ENCODE measurements at places on chromosomes 1 and 21.

- DNase-seq = no peak
Observed at GRCh38 chr1:42081475-42081874, 71.7 kb upstream of the GUCA2B start.

DNA sequence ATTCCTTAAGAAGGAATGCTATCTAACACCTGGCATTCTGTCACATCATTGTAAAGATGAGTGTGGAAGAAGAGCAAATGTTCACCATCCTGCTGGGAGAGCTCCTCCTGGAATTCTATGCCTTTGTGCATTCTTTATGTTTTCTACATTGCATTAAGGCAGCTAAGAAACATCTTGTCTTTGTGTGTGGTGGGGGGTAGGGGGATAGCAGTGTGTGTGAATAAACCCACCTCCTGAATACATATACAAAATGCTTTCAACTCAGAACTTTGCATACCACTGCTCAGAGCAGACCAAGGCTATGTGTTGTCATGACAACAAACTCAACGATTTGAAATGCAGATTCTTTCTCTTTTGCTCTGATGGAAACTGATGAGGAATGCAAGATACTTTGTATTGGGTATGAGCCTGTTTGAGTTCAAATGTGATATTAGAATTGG is 193.6 kb upstream of the KAZN start:
- DNase-seq = no peak

DNA sequence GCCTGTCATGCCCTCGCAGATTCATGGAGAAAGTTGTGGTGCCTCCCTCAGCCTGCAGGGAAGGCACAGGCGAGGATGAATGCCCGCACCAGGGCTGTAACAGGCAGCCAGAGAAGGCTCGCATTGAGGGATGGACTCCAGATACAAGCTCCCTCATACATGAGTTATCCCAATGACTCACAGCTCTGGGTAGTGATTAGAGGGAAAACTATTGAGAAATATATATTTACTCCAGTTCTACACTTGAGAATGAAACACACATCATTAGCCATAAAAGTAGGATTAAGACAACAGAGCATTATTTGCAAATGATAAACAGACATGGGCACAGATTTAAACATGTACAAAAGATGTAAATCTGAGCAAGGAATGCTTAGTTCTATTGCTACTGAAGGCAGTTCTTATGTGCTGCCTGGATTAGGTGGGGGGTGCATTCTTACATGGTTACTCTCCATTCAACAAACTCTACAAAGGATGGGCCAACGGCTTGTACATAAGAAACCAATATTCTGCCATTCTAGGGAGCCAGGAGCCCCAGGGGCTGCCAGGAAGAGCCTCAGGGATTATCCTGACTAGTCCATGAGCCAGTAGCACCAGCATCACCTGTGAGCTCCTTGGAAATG is 97.9 kb downstream of the CSMD2 start:
- no peak for DNase-seq

DNA sequence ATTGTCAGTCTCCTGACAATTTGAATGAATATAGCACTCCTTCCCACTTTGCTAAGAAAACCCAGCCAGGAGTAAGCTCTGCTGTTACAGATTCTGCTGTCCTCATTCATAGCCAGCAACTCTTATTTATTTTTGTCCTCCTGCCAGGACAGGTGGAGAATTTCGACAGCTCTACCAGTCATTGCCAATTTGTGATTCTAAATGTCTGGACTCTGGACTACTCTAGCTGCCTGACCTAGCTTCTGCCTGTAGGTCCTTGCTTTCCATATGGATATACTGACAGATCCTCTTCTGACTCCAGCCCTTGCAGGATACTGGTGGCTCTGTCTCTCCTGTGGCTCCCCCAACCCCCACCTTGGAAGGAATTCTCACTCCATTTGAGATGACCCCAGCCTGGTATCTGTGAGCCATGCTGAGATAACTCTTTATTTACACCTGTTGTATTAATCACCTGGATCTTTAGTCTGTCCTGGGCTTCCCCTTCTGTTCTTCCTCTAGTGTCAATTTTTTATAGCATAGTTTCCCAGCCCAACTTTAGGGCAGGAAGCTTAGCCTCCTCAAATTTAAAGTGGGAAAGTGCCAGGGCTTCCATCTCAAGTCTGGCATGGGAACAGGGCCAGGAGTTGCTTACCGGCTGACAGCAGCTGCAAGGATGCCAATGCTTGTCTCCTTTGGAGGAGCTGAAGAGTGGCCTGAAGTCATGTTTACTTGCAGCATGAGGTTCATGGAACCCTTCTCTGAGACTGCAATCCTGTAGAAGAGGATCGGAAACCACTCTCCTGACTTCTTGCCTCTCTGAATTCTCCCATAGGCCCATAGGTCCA is 6.7 kb downstream of the PM20D1 start:
- DNase-seq = no peak

- DNase-seq = no peak
Observed at GRCh38 chr1:118184739-118185083, 317 bp downstream of the SPAG17 start.

GRCh38 chr1:150387200-150387599 is 23.3 kb downstream of the RPRD2 start:
- DNase-seq = no peak

- DNase-seq = no peak
Observed at GRCh38 chr1:53657531-53657805, 81.5 kb downstream of the GLIS1 start.

DNA sequence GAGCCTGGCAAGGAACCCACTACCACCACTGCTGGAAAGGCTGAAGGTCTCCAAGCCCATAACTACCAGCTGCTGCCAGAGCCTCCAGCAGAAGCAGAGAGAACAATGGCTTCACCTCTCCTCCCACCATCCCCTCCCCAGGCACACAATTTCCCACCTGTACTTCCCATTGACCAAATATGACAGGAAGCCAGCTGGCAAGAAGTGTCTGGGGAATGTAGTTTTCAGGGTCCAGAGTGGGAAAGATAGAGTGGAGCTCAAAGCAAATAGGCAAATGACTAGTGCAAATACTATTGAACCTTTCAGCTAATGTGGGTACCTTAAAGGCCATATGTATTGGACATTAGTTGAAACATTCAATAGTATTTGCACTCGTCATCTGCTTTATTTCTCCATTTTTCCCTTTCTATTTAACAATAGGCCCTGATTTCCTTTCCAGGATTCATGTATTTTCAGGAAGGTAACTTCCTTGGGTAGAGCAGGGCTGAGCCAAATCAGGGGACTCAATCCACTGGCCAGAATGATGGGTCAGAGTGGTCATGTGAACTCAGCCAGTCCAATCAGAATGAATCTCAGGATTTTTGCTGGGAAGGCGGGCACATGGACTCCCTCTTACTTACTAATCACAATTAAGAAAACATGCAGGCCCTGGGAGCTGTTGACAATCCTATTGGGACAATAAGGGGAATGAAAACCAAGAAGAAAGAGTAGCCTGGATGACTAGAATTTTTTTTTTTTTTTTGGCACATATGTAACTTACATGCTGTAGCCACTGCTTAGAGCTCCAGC is 12.1 kb upstream of the NFYC start:
- no peak for DNase-seq

DNA sequence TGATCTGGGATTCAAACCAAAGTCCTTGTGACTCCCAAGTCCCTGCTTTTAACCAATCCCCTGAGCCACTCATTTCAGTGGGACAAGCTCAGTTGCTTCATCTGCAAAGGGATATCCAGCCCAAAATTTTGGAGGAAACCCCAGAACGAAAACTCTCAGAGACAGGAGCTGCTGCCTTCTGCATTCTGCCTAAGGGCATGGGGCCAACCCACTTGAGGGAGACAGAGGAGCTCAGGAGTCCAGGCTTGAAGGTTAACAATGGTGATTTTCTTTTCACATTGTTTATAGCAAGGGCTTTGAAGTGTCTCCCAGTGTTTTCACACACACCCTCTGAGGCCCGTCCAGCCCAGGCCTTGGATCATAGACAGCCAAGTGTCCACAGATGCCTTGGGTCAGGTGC is 148.1 kb upstream of the CTTNBP2NL start:
- DNase-seq = no peak

DNA sequence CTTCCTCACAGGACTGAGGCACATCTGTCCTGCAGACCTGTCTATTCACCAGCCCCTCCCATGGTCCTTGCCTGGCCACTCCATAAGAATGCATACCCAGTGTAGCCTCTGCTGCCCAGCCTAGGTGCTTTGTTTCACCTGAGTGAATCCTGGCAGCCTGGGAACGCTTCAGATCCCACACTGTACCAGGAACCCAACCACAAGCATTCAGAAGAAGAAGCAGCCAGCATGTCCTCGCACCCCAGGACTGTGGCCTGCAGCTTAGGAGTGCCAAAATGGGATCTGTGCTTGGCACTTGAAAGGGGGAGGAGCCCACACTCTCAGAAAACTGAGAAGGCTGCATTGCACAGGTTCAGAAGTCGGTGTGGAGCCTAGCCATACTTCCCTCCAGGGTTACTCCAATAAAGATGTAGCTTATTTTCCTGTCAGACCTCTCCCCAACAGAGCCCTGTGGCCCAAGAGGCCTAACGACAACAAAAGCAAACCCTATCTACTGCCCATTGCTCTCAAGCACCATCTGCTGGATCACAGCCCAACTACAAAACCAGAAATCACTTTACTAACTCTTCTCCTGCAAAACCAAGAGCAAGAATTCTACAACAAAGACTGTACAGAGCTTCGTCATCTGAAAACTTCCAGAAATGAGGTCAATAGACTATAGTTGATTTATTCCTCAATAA is 923.1 kb upstream of the NEGR1 start:
- DNase-seq = no peak

GRCh38 chr1:20978413-20978812 is 191.3 kb upstream of the HP1BP3 start:
- DNase-seq = no peak

- DNase-seq = no peak
Observed at GRCh38 chr1:6267686-6268322, 6.9 kb upstream of the GPR153 start.

GRCh38 chr1:27561124-27561899 is 42.6 kb downstream of the AHDC1 start:
- DNase-seq = no peak

DNA sequence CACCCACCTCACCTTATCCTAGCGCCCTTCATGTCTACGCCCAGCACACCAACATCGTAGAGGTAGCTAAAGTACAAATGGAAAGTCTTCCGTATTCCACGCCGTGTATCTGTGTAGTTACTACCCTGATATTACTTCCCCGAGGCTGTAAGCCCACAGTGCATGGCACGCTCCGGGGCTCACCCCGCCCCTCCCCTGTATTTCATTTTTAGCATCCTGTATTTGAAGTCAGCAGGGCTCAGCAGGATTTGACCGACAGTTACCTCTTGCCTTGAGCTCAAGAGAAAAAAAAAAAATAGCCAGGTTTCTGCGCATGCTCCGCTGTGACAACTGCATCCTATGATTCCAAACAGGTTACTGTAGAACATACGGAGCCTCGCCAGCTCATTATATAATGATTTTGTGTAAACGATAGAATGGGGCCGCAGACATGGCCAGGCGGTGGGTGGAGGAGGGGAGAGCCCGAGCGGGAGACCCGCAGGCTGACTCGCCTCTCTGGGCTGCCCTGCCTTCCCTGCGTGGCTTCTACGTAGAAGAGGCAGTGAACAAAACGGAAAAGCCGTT is 1.3 kb downstream of the ABCG1 start:
- DNase-seq = no peak

DNA sequence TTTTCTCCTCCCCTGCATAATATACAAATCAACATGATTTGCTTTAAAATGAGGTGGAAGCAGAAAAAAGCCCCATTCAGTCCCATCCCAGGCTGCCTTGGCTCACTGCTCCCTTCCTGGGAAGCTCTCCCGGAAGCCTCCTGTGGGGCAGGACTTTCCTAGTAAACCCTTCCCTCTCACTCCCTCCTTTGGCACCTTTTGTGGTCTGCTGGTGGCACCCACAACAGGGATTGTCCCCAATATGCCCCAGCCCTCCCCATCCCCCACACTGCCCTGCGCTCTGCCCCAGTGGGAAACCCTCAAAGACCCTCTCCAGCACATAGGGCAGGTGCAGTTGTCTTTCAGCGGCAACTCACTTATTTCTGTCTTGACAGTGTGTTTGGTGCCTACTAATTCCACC is 1.8 kb upstream of the TMPRSS2 start:
- DNase-seq = no peak

- DNase-seq = no peak
Observed at GRCh38 chr1:245306628-245307410, 152.0 kb downstream of the KIF26B start.

- DNase-seq = peak; percentile 77
Observed at GRCh38 chr1:155085504-155086127, 7.0 kb downstream of the EFNA3 start.

DNA sequence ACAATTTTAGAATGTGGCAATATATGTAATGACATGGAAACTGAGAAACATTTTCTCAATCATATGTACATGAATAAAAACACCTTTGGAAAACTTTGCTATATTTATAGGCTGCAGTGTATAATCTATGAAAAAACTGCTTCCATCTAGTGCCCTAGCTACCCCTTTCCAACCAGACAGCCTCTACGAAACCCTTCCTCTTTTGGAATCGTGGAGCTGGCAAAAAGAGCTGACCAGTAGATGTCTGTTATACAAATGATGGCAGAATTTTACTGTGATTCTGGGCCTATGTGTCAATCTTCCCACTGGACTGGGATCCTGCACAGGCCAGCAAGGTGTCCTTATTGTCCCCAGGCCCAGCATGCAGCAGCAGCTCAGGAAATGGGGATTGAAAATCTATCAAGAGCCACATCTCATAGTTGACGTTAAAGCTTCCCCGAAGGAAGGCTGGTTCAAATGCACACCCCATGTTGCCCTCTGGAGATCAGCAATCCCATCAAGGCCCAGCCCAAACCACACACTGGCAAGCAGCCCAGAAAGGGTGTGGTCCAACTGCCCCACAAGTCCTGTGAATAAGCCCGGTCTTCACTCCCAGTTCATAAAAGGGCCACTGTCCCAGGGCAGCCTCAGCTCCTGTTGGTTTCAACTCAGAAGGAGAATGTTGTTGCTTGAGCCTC is 8.8 kb upstream of the FAM20B start:
- DNase-seq = no peak

DNA sequence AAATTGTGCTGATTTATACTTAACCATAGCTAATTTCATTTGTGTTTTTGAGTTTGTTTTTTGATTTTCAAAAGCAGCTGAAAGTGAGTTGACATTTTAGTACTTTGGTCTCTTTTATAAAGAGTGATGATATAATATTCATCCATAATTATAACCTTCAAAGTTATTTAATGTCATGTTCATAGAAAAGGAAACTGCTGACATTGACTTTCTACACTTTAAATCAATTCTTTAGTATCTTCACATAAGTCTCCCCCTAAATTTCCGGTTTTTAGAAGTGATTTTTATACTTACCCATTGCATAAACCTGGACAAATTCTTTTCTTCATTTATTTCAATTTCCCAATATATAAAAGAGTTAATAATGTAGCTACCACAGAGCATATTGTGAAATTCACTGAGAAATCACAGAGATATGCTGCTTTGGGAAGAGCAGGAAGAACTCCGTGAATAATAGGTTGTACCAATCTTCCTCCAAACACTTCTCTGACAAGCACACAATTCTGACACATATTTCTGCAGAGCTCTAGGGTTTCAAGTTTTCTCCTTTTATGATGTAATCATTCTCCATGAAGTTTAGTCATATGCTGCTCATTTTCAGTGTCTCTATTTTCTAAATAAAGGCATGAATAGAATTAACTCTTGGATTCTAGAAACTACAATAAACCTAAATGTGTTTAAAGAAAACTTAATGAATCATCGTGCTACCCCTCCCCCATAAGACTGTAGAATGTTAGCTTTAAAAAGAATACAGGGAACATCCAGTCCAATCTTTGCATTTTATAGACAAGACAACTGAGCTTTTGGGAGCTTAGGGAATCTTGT is 25.6 kb upstream of the CDC42BPA start:
- DNase-seq = no peak
